ENCODE measurements at places on chromosomes 6 and 20.
A peak's percentile ranks its signal among the peaks of the same experiment; 100 is the strongest.

GRCh38 chr20:49832632-49833327 lies 20.2 kb downstream of the SLC9A8 start:
- DNase-seq, result no peak

- no peak for DNase-seq
Observed at GRCh38 chr20:56411759-56412472, at the start of gene CASS4. Gene CASS4 (plus strand): TSS chr20:56412260. CDS start chr20:56412459, 199 bp downstream.

DNA sequence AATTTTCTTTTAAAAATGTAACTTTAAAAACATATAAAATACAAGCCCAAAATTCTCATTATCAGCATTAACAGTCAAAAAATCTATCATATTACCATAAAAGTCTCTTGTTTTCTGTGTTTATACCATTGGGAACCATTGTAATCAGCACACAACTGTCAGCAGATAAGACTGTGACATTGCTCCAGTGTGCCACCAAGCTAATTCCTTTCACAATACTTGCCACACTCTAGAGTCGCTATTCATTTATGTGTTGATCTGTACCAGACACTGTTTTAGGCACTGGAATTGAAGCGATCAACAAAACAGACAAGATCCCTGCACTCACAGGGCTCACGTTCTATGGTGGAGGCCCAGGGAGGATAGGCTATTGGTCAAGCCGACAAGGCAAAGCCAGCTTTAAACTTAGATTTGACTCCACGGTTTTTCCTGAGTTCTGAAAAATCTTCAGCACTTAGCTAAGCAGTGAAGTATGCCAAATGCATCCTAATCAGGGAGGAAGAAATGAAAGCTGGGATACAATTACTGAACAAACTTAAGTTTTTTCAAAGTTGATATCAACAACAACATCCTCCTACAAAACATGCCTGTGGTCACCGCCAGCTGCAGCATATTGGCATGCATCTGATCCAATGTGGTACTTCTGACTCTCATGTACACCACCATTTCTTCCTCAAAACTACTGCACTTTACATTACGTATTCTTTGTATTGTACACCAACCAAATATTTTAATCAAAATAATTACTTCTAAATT lies 60.5 kb downstream of the GMDS start:
- no peak for DNase-seq

GRCh38 chr20:24478584-24478983 lies 9.2 kb downstream of the SYNDIG1 start:
- no peak for DNase-seq

DNA sequence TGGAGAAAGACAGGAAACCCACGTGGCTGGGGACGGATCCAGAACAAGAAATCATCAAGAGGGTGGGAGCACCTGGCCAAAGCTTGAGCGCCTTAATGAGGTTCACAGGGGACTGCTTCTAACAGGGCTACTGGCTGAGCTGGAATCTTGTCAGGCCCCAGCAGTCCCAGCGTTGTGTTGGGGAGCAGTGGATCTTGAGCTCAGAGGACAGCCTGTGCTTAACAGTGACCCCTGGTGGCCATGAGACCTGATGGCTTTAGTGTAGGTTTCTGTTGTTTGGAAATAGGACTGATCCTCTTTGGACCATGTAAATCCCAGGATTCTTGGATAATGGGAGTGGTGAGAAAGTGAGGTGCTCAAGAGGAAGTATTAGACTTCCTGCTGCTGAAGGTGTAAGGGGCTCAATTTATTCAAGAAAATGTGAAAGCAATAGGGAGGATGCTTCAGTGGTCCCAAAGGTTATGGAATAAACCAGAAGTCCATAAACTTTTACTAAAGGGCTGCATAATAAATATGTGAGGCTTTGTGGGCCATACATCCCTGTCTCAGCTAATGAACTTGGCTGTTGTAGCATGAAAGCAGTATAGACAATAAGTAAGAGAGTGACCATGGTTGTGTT lies 216.2 kb downstream of the NFATC2 start:
- peak; percentile 46 for DNase-seq

DNA sequence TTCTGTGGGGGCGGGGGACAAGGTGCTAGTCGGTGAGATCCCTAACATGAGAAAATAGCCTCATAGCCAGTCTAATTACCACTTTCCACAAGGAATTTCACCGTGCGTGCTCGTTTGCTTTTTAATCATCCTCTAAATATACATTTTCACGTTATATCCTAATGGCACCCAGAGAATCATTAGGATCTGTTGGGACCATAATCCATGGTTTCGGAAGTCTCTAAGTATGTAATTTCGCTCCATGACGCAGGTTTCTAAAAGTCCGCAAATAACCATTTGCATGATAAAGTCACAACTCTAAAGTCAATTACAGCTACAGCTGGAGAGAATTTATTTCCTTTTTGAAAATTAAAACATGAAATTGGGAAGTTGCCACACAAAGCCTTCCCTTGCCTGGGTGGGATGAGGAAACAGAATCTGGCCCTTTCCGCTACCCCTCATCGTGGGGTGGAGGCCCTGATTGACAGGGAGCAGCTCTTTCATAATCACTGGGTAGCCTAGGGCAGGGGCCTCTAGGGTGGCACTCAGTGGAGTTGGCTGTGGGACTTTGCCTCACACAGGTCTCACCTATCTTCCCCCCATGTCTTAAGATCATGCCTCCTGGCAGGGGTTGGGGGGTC lies 81.9 kb downstream of the LRFN2 start:
- DNase-seq, result no peak

GRCh38 chr6:131419702-131420101 lies 153.3 kb upstream of the ARG1 start:
- DNase-seq, result no peak

GRCh38 chr6:13672904-13673303 lies 38.7 kb downstream of the RANBP9 start:
- DNase-seq, result no peak

DNA sequence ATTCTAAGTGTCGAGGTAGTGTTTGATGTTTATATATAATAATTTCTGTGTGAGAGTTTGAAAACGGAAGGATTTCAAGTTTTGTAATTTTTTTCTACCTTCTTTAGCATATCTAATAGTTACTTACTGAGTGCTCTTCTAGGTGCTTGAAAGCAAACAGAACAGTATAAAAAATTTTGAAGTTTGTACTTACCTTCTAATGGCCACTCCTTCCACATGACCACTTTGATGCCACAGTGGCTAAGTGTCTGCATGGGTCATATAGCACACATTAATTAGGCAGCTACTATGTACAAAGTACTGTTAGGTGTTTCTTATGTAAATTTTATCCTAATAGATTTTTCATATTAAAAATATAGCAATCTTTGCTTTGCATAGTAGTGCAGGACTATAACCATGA lies 21.1 kb downstream of the RPRD1B start:
- DNase-seq, result no peak

DNA sequence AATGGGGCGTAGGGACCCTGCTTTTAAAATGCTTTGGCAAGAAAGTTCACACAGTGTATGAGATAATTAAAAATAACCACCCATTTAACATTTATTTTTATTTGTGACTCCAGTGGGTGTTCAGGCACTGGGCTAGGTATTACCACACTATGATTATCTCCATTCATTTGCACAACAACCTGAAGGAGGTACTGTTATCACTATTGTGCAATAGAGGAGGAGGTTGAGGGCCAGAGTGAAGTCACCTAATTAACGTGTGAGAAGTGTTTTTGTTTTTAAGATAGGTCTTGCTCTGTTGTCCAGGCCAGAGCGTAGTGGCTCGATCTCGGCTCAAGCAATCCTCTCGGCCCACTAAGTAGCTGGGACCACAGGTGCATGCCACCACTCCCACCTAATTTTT lies 29.2 kb downstream of the MAK start:
- DNase-seq, result no peak

DNA sequence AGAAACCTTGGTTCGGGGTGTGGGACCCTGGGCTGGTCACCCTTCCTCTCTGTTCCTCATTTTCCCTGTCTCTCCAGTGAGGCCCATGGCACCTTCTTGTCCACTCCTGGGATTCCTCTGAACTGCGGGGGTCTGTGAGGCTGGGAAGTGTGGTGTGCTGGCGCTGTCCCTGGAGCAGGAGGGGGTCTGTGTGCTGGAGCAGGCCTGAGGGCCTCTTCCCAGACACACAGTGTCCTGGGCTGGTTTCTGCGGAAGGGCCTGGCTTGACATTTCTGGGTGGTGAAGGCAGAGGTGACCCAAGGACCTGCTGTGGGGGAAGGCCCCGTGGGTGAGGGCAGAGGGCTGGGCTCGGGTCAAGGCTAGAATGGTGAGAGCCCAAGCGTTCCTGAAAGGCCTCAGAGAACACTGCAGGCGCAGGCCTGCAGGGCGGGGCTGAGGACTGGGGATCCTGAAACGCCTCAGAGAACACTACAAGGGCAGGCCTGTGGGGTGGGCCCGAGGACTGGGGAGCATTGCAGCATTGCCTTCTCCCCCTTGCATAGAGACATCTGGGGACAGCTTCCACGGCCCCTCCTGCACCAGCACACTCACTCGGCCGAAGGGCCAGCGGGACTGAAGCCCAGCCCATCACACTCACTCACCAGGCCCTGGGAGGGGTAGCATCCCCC lies 10.6 kb upstream of the BAK1 start:
- DNase-seq, result no peak

DNA sequence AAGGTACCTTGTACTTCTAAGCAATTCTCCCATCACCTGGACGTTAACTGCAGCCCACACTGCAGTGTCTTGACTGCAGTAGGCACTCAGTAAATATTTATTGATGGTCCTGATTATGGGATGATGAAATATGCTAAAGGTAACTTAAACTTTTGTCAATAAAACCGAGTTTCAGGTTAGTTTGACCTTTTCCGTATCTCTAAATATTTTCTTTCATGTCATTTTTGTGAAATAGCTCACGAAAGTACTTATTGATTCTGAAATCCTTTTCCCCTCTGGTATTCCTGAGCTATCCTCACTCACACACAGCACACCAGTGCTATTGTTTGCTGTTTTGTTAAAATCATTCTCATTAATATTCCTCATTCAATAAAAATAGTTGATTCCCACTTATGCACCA lies 149.4 kb upstream of the ESR1 start:
- DNase-seq, result no peak

GRCh38 chr6:13407368-13407708 lies 79.0 kb upstream of the TBC1D7 start:
- DNase-seq, result no peak

GRCh38 chr6:53168516-53169267 lies 20.1 kb upstream of the GCM1 start:
- DNase-seq, result no peak

DNA sequence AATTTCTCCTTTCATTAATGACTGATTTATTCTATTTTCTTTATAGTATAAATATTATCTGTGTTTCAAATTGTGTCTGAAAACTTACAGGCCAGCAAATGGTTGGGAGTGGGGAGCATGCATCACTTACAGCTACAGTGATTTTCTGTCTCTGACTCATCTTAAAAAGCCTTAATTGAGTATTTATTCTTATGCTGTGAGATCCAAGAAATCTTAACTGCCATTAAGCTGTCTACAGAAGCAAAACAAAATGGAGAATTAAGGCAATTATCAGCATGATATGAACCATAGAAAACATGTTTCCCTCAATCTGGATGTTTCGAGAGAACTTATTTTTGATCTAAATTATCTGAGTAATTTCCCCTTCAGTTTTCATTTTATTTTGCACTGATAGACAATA lies 831.2 kb downstream of the KIF16B start:
- DNase-seq, result no peak

DNA sequence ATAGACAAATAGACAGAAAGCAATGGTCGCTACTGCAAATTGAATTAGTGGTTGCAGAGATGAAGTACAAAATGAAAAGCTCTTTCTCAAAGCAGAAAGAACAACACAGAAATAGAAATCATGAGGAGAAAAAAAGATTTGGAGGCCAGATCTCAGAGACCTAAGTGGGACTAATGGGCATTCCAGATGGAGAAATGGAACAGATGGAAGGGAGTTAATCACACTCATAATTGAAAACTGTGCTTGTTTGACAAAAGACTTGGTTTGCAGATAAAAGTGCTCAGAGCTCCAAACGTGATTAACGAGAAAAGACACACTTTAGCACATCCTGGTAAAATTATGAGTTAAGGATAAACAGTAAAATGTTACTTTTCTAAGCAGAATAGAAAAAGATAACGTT lies 58.1 kb upstream of the SNRPB2 start:
- no peak for DNase-seq

- no peak for DNase-seq
Observed at GRCh38 chr6:142014515-142014914, 118.2 kb upstream of the GJE1 start.

GRCh38 chr20:19407736-19408135 lies 195.3 kb downstream of the SLC24A3 start:
- no peak for DNase-seq

- no peak for DNase-seq
Observed at GRCh38 chr6:1335367-1336037, 23.6 kb downstream of the FOXQ1 start.

DNA sequence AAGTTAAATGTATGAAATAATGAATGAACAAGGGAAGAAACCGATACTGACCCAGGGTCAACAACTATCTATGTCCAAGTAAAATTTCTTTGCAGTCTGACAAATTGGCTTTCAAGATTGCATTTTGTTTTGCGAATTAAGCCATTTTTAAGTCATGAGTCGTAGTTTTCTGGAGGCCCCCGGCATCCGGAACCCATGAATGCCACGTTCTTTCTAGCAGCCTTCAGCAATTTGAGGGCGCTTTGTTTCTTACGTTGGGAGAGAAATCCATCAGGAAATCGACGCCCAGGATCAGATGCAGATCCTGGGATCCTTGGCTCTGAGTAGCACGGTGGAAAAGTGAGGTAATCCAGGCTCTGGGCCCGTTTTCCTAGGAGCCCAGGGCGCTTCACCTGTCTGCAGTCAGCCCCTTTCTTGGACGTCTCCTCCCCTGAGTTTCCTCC lies 309 bp upstream of the ABRACL start:
- DNase-seq, result no peak

DNA sequence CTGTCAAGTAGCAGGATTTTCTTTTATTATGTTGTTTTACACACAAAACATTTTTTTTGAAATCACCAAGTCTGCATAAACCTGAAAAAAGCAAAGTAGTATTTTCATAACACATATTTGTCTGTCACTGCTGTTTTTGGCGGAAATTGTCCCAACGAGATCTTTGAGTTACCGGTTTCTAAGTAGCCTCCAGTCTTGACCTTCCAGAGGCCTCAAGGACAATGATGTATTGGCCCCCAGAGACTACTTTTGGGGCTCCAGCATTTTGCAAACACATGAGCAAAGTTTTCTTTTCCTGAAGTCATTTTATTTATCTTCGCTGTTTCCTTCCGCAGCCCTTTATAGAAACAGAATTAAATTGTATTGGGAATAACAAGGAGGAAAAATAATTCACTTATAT lies 862.6 kb downstream of the KIF16B start:
- DNase-seq, result no peak

- peak; percentile 52 for DNase-seq
Observed at GRCh38 chr6:75526502-75527127, 33.0 kb upstream of the FILIP1 start.
